ENCODE measurements at places on chromosomes 6 and 20.
A peak's percentile ranks its signal among the peaks of the same experiment; 100 is the strongest.

- DNase-seq = no peak
Measured at GRCh38 chr6:33163540-33163939, 28.7 kb downstream of the COL11A2 start.

- DNase-seq = no peak
Measured at GRCh38 chr6:42210551-42210950, 7.1 kb downstream of the MRPS10 start.

- DNase-seq = peak; percentile 2
Measured at GRCh38 chr6:9745476-9745875, 669.4 kb downstream of the TFAP2A start.

DNA sequence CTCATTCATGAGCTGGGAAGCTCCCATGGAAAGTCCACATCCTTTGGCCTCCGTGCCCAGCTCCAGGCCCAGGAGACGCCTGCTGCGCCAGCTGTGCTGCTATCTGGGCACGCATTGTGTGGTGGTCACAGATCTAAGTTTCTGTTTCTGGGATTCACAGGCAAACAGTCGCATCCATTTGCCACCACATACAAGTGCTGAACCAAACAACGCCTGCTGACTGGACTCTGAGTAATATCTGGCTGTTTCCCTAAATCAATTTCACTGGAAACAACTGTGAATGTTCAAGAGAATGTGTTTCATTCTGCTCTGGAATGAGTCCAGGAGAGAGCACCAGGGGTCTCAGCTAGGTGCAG is 45.5 kb downstream of the IRF4 start:
- no peak for DNase-seq

DNA sequence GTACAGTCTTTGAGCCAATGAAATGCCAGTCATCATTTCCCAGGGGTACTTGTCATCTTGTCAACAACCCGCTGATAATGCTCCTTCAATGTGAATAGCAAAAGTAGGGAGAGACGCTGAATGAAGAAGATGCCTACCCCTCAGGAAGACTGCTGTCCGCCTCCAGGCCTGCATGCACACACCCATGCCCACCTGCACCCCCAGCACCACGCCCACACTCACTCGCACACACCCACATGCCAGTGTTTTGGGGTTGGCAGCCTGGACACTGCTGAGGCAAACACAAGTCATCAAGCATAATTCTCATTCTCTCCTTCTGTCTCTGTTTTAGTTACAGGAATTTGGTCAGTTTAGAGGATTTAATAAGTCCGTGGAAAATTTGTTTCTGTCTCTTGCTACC is 63.6 kb downstream of the SYTL3 start:
- no peak for DNase-seq

- DNase-seq = peak; percentile 17
Measured at GRCh38 chr20:25695532-25696370, 902 bp downstream of the ZNF337 start.

GRCh38 chr6:26416288-26416687 is 14.2 kb downstream of the BTN3A1 start:
- no peak for DNase-seq

DNA sequence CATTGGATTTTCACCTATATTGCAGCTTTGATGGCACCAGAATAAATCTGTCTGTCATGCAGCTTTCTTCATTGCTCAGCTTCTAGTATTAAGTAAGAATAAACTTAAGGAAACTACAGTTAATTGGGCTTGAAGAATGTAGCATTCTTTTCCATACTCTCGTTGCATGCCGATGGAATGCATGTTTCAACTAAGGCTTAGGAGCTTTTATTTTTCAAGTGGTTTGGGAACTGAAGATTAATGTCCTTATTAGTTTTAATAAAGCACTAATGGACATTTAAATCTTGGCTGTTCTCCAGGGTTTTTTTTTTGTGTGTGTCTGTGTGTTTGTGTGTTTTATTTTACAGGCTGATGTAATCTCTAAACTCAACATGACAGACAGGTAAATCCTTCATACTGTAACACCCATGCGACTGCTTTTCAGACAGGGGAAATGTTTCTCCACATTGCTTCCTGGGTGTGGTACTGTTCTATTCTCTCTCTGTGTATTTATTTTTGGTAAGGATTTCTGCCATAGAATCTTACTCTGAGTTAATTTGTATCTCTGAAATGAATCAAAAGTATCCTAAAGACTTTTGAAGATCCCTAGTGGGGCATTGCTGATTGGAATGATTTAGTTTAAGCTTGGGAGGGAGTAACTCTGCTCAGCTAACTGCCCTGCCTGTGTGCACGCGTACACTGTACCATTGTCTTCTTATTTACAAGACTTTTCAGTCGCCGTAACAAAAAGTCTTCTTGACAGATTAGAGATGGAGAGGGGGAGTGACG is 38.0 kb downstream of the SLC9A8 start:
- DNase-seq = peak; percentile 45

GRCh38 chr20:51166489-51166888 is 143.6 kb upstream of the KCNG1 start:
- DNase-seq = no peak

- no peak for DNase-seq
Measured at GRCh38 chr20:17852323-17852722, 116.3 kb downstream of the SNX5 start.

- DNase-seq = no peak
Measured at GRCh38 chr6:79818471-79818870, 128.9 kb downstream of the ELOVL4 start.

DNA sequence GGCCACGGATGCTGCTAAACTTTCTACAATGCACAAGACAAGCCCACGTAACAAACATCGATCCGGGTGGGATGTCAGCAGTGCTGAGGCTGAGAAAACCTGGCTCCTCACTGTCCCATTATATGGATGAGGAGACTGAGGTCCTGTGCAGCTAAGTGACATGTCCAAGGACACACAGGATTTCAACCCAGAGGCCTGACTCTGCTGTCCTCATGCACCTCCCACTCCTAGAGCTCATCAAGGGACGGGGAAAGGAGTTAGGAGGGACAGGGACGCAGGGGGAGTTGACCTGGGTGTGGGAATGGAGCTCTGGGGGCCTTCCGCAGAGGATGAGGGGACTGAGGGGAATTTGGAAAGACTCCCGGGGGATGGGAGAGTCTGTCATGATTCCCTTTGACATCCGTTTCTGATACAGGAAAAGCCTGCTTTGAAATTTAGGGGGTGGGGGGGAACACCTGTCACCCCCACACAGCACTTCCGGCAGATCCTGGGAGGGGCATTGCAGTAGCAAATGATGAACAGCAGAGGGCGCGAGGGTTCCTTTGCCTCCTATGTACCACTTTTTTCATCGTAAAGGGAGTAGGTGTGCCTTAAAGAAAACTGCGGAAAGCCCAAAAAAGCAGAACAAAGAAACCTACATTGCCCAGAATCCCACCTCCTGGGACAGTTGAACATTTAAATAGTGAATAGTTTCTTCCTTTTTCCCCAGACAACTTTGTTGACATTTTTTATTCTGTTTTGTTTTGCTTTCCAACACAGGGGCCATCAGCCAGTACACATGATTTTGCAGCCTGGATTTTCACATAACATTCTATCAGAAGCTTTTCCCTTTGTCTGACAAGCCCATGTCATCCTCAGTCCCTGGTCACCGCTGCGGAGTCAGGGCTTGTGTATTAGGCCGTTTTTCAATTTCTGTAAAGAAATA is 48.6 kb downstream of the SLC2A10 start:
- peak; percentile 49 for DNase-seq

- DNase-seq = peak; percentile 1
Measured at GRCh38 chr6:61809004-61809595, 476.9 kb downstream of the KHDRBS2 start.

DNA sequence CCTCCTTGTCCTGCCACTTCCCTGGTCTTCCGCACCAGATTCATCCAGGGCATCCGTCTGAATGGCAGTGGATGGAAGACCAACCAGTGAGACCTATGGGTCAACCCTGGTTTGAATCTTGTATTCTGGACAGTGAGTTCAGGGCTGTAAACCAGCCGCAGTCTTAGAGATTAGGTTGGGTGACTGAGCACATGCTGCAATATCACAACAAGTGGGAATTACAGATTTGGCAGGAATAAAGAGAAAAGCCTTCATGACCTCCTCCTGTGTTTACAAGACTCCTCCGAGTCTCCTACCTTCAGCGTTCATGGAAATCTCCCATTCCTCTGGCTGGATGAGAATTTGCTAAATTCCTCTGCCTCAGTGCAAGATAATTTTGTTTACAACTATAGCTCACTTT is 9.9 kb downstream of the ECI2 start:
- no peak for DNase-seq

GRCh38 chr6:162970246-162970645 is 242.5 kb downstream of the PACRG start:
- no peak for DNase-seq

DNA sequence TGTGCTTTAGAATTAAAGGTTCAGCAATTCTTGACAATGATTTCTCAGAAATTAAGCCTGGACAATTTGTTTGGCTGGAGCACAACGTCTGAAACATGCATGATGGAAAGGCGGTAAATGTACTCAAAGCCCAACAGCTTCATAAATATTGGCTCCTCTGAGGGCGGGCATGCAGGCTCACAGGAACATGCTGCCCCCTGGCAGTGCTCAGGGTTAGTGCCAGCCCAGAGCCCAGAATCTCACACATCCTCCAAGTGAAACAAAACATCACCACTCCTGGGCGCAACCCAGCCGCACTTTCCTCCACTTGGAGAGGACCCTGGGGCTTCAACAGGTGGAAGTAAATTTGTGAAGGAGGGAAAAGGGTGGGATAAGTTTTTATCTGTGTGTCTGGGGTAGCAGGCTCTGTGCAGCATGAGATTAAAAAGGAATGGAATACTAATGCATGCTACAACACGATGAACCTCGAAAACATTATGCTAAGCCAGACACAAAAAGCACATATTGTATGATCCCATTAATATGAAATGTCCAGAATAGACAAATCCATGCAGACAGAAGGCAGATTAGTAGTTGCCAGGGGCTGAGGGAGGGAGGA is 54.1 kb upstream of the PTPRT start:
- DNase-seq = no peak

All from AG10803 (cell line).